ENCODE measurements at places on chromosomes 11 and 22.

DNA sequence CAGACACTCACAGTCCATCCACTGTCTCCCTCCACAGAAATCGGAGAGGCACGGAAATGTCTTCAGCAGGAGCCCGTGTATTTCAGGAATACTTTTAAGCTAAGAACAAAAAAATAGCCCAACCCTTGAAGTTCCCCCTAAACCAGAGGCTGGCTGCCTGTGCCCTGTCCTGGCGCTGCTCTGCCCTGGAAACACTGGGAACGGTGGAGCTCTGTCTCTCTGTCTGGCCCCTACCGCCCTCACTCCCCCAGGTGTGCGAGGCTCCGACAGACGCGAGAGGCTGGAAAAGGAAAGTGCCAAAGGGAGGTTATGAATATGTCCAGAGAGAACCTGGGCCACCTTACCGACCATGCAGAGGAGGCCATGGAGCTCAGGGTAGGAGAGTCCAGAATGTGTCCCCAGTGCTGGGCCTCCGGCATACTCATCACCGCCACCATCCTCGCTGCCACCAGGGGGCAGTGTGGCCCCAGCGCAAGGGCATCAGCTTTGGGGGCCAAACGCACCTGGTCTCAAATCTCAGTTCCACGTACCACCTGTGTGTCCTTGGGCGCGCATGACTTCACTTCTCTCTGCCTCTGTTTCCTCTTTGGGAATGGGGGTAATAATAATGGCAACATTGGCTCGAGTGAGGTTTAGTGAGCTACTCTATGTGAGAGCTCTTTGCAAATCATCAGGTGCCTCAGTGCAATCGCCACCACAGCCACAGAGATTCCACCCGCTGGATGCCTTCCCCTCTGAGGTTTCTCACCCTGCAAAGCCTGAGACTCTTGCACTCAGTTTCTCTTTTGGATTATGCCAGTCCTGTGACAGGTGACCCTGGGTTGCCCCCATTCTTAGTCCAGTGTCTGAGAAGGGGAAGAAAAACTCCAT is 10.4 kb upstream of the SLCO2B1 start:
- DNase-seq = peak; percentile 69

DNA sequence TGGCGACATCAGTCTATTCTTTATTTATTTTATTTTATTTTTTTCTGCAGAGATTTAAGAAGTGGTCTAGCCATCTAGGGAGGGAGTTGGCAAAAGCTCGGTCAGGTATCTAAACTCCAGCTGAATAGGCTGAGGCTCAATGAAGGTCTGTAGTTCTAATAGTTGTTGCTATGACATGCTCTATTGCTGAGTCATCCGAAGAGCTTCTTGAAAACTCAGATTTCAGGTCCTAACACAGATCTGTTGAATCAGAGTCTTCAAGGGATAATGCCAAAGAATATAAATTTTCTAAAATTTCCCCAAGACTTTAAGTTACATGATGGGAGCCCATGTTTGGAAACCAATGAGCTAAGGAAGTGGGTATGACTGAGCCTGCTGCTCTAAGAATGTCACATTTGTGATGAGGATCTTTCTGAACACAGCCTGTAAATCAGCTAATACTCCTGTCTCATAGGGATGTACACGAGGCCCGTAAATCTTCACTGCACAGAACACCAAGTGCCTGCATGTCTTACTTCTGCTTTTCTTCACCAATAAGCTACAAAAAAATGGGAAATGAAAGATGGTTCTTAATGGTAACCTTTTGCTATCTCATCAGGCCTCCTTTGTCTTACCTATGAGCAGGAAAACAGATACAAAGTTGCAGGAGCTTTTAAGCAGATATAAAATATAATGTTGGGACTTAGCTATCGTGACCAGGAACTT is 901.4 kb upstream of the API5 start:
- no peak for DNase-seq

DNA sequence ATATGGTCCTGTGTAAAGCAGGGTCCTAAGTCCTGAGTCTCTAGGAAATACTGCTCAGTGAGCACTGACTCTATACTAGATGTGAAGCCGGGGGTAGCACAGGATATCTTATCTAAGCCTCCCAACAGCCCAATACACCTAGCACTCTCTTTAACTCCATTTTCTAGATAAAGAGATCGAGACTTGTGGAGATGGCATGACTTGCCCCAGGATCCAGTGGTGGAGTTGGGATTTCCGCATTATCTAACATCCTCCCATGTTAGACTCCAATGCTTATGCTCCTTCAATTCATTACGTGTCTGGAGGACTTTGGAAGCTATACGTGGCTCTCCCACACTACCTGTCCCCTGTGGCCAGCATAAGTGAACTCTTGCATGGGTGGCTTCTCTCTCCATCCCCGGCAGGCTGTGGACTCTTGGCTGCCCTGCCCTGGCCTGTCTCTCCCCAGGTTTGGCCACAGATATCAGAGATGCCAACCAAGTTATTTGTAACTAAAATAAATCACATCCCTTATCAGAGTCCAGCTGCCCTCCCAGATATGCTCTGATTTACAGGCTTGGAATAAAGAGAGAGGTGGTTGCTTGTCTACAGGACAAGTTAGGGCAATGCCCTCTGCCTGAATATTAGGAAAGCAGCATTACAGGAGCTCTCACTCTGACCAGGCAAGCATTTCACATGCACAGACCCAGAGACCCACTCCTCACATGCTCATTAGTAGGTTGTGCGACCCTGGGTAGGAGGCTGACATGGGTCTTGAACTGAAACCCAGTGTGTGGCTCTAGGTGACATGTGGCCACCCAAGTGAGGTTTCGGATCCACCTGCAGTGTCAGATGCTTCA is 4.5 kb downstream of the CD44 start:
- no peak for DNase-seq

DNA sequence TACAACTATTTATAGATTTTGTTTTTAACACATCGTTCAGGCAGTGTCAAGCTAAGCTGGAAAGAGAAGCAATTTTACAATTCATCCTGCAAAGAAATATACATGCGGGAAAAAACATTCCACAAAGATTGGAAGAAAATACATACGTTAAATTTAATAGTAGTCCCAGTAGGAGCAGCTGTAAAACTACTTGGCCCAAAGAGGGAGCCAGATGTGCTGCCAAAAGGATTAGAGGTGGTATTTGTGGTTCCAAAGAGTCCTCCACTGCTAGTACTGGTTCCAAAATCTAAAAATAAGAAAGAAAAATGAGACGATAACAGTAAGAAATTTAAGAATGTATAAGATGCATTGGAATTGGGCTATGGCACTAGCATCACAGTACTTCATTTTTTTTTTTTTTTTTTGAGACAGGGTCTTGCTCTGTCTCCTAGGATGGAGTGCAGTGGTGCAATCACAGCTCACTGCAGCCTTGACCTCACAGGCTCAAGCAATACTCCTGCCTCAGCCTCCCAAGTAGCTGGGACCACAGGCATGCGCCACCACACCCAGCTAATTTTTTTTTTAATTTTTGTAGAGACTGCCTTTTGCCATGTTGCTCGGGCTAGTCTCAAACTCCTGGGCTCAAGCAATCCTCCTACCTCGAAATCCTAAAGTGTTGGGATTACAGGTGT is 21.5 kb downstream of the NUP98 start:
- no peak for DNase-seq

DNA sequence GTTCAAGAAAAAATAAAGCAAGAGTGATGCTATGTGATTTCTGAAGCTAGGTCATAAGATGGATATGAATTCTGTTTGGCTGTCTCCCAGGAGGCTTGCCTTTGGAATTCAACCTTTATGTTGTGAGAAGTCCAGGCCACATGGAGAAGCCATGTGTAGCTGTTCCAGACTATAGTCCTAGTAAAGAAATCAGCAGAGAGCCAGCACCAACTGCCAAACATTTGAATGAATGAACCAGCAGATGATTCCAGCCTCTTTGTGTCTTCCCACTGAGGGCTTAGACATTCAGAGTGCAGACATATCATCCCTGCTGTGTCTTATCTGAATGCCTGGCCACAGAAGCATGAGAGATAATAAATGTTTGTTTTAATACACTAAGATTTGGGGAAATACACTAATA is 1150.6 kb downstream of the DLG2 start:
- no peak for DNase-seq

DNA sequence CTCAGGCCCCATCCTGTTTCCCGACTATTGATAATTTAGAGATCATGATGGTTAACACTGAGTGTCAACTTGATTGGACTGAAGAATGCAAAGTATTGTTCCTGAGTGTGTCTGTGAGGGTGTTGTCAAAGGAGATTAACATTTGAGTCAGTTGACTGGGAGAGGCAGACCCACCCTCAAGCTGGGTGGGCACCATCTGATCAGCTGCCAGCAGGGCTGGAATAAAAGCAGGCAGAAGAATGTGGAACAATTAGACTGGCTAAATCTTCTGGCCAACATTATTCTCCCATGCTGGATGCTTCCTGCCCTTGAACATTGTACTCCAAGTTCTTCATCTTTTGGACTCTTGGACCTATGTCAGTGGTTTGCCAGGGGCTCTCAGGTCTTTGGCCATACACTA is 1170.0 kb upstream of the CNTN5 start:
- DNase-seq = no peak

DNA sequence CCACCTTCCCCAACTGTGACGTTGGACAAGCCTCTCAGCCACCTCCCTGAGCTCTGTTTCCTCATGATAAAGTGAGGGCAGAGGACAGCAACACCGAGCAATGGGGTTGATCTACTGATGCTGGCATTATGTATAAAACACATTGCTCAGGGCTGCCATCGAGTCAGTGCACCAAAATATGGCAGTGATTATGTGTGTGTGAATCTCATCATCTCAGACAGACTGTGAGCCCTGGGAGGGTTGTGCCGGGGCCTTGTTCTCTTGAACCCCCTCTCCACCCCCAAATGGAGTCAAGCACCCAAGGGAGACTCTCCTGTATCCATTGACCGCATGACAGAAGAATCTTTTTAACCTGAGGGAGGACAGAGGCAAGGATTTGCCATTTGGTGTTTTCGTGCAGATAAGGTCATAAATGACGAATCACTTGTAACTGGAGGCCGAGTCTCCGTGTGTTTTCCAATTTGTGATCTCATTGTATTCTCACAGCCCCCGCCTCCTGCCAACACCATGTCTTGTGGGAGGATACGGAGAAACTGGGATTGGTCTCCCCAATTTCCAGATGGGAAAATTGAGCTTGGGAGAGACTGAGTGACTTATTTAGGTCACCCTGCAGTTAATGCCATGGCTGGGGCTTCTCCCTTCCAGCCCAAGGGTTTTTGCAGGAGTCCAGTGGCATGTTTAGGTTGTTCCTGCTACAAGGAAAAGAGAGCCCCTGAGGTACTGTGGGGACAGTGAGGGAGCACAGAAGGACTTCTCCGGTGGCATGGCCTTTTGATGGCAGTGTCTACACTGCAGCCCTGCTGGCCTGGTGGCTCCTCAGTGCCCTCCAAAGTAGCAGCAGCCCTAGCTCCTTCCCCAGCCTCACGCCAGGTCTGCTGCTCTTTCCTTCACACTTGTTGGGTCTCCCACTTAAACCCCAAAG is 52.4 kb downstream of the CHRDL2 start:
- no peak for DNase-seq

DNA sequence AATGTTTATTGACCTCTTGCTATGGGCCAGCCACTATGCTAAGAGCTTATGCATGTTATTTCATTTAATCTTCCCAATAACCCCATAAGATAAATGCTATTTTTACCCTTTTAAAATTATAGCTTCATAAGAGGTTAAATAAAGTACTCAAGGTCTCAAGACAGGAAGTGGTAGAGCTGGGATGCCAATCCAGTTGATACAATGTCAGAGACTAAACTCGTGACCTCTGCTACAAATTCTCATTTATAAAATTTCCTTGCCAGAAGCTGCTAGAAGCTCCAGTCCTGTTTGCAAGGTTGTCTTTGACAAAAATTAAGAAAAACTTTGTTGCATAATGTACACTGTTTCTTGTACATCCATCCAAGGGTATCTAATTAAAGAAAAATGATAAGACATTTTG is 265.9 kb upstream of the MPPED2 start:
- no peak for DNase-seq

GRCh38 chr11:19433791-19434190 is 193.0 kb upstream of the E2F8 start:
- DNase-seq = no peak

GRCh38 chr11:76756341-76756741 is 26.8 kb upstream of the TSKU start:
- DNase-seq = no peak

- DNase-seq = no peak
Measured at GRCh38 chr11:3156282-3156660, 8.8 kb downstream of the OSBPL5 start.

- peak; percentile 7 for DNase-seq
Measured at GRCh38 chr22:22941831-22942510, 54.4 kb downstream of the IGLL5 start.

- DNase-seq = no peak
Measured at GRCh38 chr11:2783536-2784082, 83.8 kb upstream of the KCNQ1OT1 start.

- DNase-seq = no peak
Measured at GRCh38 chr11:113664069-113664980, 41.8 kb downstream of the TMPRSS5 start.

DNA sequence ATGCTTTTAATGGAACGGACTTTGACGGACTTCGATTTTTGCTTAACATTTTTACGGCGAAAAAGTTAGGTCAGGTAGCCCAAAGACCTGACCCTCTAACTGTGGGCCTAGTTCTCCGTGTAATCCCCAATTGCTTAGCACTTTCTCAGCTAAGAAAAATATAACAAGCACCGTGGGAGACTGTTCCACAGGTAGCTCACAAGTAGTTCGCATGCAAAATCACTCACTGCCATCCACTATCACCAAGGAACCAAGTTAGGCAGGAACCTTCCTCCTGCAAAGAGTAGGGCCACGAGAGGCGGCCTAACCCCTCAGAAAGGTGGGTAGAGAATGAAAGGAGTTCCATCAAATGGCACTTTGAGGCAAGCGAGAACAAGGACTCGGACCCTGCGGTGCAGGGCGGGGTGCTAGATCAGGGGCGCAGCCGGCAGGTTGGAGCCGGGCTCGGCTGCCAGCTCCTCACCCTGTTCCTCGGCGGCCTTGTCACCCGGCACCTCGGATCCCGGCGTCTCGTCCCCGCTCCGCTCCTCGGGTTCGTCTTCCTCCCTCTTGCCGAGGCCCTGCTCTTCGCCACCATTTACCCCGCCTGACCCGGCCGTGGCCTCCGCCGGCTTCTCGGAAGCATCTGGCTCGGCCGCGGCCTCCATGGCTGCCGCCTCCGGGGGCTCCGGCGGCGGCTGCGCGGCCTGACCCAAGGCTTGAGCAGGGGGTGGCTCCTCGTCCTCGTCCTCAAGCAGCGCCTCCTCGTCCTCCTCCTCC is 922 bp downstream of the HNRNPUL2 start:
- peak; percentile 35 for DNase-seq

DNA sequence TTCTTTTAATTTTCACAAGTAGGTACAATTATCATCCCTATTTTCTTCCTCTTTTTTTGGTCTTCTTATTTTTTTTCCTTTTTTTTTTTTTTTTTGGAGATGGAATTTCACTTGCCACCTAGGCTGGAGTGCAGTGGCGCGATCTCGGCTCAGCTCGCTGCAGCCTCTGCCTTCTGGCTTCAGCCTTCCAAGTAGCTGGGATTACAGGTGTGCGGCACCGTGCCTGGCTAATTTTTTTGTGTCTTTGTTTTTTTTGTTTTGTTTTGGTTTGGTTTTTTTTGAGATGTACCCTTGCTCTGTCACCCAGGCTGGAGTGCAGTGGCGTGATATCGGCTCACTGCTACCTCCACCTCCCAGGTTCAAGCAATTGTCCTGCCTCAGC is 16.7 kb downstream of the TOB2 start:
- DNase-seq = no peak
